ENCODE measurements at places on chromosomes 3 and 15. TPM values are rescaled to one million over a fixed set of nuclear protein-coding genes. Genes with fewer than 3 reads are reported as not detected.

DNA sequence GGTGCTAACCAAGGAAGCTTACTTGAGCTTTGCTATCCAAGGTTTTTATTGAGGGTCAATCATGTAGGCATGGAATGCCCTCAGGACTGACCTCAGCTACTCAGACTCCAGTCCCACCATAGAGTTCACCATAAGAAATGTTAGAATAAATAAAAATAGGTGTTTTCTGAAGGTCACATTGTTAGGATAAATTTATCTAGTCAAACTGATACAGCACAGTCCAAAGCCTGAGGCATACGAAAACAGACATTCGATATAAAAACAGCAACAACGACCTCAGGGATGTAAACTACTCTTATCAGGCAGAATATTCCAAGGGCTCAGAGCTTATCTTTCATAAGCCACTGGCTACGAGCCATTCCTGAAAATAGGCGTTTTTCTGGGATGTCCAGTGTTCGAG lies 690.6 kb downstream of the MCTP2 start:
- H3K27ac ChIP-seq: no peak overlapping the region
- H3K4me1 ChIP-seq: no peaks in the 10 kb centered on the region
- no peak for DNase-seq

DNA sequence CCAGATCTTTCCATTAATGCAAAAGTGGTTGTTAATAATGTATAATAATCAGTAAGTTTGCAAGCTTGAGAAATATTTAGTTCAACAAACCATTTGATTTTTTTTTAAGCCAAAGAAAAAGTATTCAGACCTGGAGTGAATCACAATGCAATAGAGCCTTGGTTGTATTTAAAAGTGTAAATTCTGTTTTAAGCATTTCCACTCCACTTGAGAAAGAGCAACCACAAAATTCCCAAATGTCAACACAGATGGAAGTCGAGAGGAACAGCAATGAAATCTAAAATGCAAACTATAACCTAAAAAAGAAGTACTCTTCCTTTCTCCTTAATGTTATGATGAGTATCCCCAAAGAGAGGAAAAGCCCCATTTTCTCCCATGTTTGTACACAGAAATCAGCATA lies 20.2 kb downstream of the GBE1 start:
- H3K4me3 ChIP-seq: no peak overlapping the region
- no peaks in the 10 kb centered on the region for H3K36me3 ChIP-seq
- H3K27ac ChIP-seq: no peak overlapping the region
- H3K27me3 ChIP-seq: no peaks in the 10 kb centered on the region
- peaks cover 16% of the 10 kb centered on the region for H3K4me1 ChIP-seq
- DNase-seq: peak; percentile 71

- H3K4me3 ChIP-seq: peak overlapping the region; percentile 93
- H3K27me3 ChIP-seq: no peaks in the 10 kb centered on the region
- no peaks in the 10 kb centered on the region for H3K36me3 ChIP-seq
These were observed 2.2 kb downstream of the NPTN start for GRCh38 chr15:73630921-73631362.

GRCh38 chr3:41308119-41308518 lies 108.8 kb downstream of the CTNNB1 start:
- no peak overlapping the region for H3K4me3 ChIP-seq
- no peaks in the 10 kb centered on the region for H3K36me3 ChIP-seq
- H3K4me1 ChIP-seq: no peaks in the 10 kb centered on the region
- no peak overlapping the region for H3K27ac ChIP-seq
- no peak for DNase-seq
- no peaks in the 10 kb centered on the region for H3K27me3 ChIP-seq

DNA sequence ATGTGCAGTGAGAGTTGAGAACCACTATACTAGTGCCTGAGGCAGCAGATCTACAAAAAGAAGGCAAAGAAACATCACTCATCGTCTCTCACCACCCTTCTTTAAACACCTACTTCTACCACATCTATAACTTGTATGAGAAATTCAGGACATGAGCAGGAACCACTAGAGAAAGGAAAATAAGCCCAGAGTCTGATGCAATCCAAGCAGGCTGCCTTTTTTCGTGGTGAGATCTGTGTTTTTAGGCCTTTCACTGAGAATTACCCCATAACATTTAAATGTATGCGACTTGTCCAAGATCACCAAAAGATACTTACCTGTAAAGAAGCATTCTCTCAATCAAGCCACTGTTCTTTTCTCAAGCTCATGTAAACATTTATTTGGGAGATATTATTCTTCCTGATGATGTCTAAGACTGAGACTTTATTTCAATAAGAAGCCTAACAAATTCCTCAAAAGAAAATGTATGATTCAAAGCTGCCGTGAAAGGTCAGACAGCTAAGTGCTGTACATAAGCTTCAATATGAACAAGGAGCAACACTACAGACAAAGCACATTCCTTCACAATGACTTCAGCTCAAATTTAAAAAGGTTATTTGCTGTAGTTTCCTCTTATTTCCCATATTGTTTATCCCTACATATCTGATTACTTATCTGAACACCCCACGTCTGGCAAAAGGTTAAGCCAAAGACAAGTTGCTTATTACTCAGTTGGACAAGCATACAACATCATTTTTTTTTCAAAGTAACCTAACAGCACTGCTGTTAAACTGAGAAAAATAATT lies 16.5 kb downstream of the SPICE1 start:
- H3K4me3 ChIP-seq: no peak overlapping the region
- H3K27me3 ChIP-seq: no peaks in the 10 kb centered on the region
- DNase-seq: peak; percentile 91
- no peaks in the 10 kb centered on the region for H3K4me1 ChIP-seq
- H3K36me3 ChIP-seq: no peaks in the 10 kb centered on the region

- H3K4me1 ChIP-seq: no peaks in the 10 kb centered on the region
- no peak overlapping the region for H3K4me3 ChIP-seq
- H3K36me3 ChIP-seq: peaks cover 2% of the 10 kb centered on the region
- H3K27me3 ChIP-seq: no peaks in the 10 kb centered on the region
- no peak overlapping the region for H3K27ac ChIP-seq
These were observed 123.5 kb downstream of the DLG1 start for GRCh38 chr3:197174927-197175326.

- no peaks in the 10 kb centered on the region for H3K4me1 ChIP-seq
- DNase-seq: no peak
- H3K27me3 ChIP-seq: no peaks in the 10 kb centered on the region
- H3K36me3 ChIP-seq: no peaks in the 10 kb centered on the region
- H3K4me3 ChIP-seq: no peak overlapping the region
- H3K27ac ChIP-seq: no peak overlapping the region
These were observed 746.6 kb upstream of the CFAP20DC start for GRCh38 chr3:59796456-59796855.

The KLF15 gene
- total RNA-seq: 4.1 TPM
